ENCODE measurements at places on chromosomes 1 and 21.

DNA sequence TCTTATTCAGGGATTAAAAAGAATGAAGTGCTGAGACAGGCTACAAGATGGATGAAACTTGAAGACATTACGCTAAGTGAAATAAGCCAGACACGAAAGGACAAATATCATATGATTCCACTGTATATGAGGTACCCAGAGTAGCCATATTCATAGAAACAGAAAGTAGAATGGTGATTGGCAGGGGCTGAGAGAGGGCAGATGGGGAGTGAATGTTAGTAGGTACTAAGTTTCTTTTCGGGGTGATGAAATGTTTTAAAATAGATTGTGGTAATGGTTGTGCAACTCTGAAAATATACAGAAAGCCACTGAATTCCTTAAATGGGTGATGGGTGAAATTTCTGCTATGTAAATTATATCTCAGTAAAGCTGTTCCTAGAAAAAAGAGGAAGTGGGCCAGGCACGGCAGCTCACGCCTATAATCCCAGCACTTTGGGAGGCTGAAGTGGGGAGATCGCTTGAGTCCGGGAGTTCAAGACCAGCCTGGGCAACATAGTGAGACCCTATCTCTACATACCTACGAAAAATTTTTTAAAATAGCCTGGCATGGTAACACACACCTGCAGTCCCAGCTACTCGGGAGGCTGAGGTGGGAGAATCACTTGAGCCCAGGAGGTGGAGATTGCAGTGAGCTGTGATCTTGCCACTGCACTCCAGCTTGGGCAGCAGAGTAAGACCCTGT lies 15.9 kb downstream of the SLC27A3 start:
- DNase-seq: no peak

DNA sequence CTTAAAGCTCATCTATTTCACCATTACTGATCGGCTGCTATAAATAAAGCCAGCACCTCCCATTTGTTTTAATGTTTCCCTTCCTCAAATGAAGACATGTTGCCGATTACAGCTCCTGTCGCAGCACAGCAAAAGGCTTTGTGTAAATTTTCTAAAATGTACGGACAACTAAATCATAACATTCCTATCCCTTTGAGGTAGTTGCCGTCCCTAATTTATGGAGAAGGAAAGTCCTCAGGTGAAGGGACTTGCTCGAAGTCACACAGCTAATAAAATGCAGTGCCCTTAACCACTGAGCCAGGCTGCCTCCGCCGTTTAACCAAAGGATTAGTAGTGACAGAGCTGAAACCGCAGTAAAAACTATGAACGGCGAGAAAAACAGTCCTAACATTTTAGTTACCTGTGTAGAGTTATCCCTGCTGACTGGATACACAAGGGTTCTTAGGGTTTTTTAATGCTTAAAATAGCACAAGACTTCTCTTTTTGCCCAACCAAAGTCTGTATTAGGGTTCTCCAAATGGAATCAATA lies 871 bp downstream of the PINK1 start:
- DNase-seq: no peak

GRCh38 chr1:30733493-30733892 lies 10.1 kb upstream of the MATN1 start:
- no peak for DNase-seq

DNA sequence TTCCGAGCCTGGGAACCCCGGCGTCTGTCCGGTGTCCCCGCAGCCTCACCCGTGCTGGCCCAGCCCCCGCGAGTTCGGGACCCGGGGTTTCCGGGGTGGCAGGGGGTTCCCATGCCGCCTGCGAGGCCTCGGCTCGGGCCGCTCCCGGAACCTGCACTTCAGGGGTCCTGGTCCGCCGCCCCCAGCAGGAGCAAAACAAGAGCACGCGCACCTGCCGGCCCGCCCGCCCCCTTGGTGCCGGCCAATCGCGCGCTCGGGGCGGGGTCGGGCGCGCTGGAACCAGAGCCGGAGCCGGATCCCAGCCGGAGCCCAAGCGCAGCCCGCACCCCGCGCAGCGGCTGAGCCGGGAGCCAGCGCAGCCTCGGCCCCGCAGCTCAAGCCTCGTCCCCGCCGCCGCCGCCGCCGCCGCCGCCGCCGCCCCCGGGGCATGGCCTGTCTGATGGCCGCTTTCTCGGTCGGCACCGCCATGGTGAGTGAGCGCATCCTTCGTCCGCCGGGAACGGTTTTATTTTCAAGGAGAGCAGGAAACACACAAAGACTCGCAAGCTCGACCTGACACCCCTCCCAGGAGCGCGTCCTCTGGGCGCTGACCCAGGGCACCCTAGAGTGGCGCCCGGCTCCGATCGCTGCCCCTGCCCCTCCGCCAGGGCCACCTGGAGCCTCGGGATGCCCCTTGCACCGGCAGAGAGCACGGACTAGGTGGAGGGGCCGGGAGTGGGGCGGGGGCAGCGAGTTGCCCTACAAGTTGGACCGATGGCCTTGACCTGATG lies at the start of gene ABCG1:
Gene ABCG1, plus strand, starts transcription at position 305 of the 770 bp plus-strand sequence. Its CDS starts 123 bp downstream, at position 428.
- DNase-seq: no peak

DNA sequence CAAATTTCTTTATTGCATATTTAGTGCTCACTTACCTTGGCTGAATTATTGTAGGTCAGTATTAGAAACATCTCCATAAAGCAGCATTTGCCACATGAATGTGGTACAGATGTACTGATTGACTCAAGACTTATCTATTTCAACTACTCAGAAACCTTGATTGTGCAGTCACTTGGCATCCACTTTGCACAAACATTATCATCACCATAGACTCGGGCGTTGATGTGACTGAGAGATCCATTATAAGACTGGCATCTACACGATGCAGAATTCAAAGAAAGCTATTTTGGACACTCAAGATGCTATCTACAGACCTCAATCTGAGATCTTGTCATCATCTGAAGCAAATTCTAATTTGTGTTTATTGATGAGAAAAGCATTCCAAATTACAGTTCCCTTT lies 102.8 kb upstream of the USP25 start:
- DNase-seq: no peak

DNA sequence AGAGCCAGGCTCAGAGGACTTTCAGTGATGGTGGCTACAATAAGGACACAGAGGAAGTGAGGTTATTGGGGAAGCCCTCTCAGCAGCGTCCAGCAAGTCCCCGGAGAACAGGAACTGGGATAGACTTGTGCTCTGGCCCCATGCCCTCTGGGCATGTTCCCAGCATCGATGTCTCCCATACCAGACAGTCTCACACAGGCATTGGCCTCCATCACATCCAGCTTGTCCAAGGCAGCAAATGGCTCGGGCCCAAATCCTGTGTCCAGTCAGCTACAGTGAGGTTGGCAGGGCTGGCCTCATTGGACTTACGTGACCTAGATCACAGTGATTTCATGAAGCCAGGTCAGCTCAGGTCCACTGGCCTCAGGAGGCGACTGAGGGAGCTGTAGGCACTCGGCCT lies 19.6 kb upstream of the TMEM54 start:
- no peak for DNase-seq

DNA sequence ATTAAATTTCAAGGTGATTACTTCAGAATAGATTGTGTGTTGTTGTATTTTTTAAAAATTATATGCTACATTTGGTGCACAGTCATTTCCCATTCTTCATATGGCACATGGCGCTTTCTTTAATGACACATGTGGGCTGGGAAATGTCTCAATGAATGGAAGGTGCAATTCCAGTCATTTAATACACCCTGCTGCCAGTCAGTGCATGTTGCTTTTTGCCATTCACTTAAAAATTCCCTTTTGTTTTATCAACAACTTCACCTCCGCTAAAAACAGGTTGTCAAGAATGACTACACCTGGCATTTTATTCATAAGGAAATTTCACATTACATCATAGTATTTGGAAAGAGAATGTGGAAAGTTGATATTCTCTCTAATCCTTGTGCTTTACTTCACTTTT lies 716.4 kb upstream of the ADAMTS5 start:
- DNase-seq: no peak

GRCh38 chr1:51284487-51284954 lies 45.8 kb downstream of the TTC39A start:
- no peak for DNase-seq

- no peak for DNase-seq
Observed at GRCh38 chr1:116357487-116357886, 15.6 kb upstream of the ATP1A1 start.

DNA sequence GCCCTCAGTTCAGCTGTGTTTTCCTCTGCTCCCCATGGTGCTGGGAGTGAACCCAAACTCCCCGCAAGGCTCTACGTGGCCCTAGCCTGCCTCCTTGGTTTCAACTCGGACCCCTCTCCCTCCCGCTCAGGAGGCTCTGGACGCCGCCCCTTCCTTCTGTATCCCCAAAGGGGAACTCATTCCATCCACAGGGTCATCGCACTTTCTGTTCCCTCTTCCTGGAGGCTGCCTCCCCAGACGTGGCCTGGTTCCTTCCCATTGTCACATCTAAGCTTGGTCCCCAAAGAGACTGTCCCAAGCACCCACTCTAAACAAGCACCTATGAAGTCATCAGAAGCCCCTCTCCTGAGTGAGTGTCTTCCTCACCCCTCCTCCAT lies 10.9 kb downstream of the KCNAB2 start:
- DNase-seq: no peak

GRCh38 chr1:28815533-28816185 lies 3.7 kb downstream of the OPRD1 start:
- no peak for DNase-seq

- no peak for DNase-seq
Observed at GRCh38 chr1:6183520-6183989, 3.4 kb upstream of the CHD5 start.

DNA sequence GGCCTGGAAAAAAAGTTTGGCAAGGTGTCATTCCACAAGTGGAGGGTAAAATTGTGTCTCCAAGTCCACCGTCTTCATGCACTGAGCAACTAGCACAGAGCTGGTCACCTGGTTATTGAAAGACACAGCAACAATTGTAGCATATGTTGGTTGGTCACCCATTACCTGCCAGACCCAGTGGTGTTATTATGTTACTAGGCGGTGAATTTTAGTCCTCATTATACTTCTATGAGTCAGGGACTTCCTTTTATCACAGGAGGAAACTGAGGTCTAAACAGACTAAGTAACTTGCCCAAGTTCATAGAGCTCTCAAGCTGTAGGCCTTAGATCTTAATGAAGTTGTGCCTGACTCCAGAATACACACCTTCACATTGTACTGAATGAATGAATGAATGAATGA lies 94.9 kb upstream of the VANGL1 start:
- DNase-seq: no peak

GRCh38 chr1:50368179-50369007 lies 54.9 kb downstream of the DMRTA2 start:
- no peak for DNase-seq

DNA sequence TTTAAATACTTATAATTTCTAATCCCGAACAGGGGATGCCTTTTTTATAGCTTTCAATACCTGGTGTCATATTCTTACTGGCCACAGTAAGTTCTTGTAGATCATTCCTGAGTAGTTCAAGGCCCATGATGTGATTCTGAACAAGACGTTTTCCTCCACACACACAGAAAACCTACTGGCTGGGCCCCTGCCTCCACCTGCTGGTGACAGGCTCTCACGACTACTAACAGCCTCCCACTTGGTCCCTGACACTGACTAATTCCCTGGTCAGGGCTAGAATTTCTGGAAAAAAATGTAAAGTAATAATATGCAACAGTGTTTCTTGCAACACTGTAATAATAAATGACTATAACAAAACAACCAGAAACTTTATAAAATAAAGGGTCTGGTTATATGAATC lies 50.4 kb upstream of the RIPK4 start:
- peak; percentile 36 for DNase-seq

- DNase-seq: no peak
Observed at GRCh38 chr1:81848880-81849682, 48.3 kb downstream of the ADGRL2 start.

- DNase-seq: no peak
Observed at GRCh38 chr1:109252893-109253802, 3.8 kb downstream of the CELSR2 start.

GRCh38 chr1:78911956-78912880 lies 94.3 kb downstream of the ADGRL4 start:
- no peak for DNase-seq

DNA sequence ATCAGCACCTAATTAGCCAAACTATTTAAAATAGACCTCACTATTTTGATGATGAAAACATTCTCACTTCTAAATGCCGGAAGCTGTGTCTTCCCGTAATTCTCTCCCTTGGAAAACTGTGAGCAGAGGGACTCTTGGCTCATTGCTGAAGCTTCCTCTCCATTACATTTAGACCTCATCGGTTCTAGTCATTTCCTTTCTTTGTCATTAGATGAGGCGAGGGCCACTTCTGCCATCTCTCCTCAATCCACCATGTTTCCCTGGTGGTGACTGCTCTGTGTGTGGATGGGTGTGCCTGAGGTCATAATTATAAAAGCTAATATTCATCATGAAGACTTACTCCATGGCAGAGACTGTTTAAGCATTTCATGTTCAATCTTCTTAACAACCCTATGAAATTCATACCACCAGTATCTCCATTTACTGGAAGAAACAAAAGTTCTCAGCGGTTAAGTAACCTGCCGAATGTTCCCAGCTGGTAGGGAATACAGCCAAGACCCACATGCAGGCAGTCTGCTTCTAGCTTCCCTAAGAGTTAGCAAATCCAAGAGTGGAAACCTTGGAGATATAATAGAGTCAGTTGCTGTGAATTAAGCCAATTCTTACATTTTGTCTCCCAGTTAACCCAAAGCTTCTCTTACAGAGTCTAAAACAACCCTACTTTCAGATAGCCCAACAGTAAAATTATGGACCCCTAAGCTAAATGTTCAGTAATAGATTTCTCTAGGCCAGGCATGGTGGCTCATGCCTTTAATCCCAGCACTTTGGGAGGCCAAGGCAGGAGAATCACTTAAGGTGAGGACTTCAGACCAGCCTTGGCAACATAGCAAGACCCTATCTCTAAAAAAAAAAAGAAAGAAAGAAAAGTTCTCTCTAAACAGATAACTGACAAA lies 156.2 kb downstream of the ZBTB18 start:
- no peak for DNase-seq

DNA sequence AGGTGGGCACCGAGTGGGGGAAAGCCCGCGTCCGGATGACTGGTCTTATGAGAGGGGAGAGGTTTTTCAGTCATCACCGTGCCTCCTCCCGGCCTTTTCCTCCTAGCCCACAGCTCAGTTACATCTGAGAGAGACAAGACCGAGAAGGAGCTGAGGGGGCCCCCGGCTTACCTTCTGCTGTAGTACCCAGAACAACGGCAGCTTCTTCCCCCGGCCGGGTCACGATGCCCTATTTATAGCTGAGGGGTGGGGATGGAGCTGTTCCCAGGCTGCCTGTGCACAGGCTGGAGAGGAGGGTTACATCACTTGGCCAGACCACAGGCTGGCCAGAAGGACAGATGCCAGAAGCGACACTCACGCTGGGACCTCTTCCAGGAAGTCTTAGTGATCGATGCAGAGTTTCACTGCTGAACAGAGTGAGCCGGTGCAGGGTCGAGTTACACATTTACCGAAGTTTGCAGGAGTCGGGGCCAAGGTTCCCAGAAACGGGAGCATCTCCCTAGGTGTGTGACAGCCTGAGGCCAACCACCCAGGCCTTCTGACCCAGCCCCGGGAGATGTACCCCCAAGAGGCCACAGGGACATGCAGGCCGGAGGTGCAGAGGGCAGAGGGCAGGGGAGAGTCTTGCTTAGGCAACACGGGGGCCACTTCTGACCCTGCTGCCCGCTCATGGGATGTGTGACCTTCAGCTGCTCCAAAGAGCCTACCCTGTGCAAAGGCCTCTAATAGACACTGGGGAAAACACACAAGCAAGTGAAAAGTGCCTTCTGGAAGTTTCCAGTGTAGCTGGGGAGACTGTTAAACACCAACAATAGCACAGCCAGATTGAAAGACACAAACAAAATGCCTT lies at the start of gene AGT:
Gene AGT, minus strand, starts transcription at position 208 of the 850 bp plus-strand sequence. CDS start 3,299 bp downstream, outside the sequence.
- peak; percentile 17 for DNase-seq

GRCh38 chr1:228825840-228826484 lies 90.7 kb downstream of the RHOU start:
- no peak for DNase-seq

- DNase-seq: no peak
Observed at GRCh38 chr1:117416546-117417125, 49.4 kb downstream of the MAN1A2 start.
